ENCODE measurements at places on chromosomes 2 and 18.

DNA sequence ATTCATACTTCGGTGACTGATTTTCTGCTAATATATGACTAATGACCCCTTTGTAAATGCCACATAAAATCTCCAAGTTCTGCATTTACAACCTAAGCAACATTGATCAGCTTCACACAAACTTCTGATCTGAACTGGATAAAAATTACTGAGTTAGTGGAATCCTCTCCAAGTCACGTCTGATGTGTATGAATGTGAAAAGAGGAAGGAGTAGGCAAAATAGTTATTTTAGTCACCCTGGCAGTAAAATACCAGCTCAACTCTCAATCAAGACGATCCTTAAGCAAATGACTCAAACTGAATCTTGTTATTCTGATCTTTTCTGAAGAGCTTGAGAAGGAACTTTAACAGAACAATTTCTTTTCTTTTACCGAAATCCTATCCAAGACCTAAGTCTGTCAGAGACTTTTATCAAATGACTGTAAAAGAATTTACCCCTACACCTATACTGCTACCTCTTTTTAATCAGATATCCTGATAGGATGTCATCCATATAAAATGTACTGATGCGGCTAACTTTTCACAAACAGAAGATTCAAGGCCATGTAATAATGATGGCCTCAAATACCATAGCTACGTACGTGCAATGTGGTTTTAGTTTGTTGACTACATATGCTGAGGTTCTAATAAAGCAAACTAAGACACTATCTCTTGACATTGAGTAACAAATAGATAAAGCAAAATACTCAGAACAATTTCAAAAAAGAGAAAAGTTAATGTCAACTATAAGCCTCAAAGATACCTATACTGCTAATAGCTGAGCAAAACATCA lies 23.7 kb downstream of the CUL3 start:
- no peak for DNase-seq

- DNase-seq: no peak
These were observed 24.4 kb downstream of the MRPL33 start for GRCh38 chr2:27795868-27796277.

DNA sequence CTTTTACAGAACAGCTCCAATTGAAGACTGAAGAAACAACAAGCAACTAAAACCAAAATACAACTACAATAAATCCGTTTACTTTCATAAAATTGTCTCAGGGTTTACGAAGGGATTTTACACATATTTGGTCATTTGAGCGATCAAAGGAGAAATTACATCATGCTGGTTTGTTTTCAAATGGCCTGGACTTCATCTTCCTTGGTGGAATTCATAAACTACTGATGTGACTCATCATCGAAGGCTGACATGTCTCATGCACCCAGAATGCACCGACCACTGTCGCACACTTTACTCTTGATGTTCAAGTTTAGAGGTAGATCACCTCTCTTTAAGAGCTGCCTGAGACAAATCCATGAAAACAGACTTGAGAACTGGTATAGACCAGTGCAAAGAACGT lies 25.6 kb upstream of the PMAIP1 start:
- DNase-seq: no peak

DNA sequence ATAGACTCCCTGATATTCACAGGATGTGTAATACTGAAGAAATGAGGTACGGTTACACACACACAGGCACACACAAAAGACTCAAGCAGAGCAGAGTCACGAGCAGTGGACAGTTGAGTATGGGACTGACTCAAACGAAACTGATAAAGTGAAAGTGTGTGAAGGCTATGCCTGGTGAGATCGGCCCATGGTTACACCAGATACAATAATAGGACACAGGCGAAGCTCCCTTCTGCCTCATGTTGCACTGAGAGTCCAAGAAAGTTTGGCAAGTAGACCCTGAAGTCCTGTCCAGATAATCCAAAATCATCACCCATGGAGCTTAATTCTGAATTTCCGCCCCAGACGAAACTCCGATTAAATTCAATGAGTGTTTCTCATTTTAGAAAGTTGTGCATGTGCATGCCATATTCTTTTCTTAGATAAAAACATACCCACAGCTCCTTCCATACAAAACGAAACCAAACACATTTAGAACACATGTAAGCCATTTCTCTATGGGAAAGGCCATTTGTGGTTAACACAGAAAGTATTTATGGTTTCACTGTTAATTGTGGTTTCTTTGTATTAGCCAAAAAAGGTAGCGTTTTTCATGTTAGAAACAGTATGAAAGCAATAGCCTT lies 567.6 kb downstream of the PLCL1 start:
- DNase-seq: peak; percentile 6

- no peak for DNase-seq
These were observed 706 bp downstream of the AGPS start for GRCh38 chr2:177393203-177393755.

- DNase-seq: no peak
These were observed 143.5 kb downstream of the TGIF1 start for GRCh38 chr18:3593381-3593903.

GRCh38 chr2:59277671-59278070 lies 1036.5 kb upstream of the FANCL start:
- no peak for DNase-seq

DNA sequence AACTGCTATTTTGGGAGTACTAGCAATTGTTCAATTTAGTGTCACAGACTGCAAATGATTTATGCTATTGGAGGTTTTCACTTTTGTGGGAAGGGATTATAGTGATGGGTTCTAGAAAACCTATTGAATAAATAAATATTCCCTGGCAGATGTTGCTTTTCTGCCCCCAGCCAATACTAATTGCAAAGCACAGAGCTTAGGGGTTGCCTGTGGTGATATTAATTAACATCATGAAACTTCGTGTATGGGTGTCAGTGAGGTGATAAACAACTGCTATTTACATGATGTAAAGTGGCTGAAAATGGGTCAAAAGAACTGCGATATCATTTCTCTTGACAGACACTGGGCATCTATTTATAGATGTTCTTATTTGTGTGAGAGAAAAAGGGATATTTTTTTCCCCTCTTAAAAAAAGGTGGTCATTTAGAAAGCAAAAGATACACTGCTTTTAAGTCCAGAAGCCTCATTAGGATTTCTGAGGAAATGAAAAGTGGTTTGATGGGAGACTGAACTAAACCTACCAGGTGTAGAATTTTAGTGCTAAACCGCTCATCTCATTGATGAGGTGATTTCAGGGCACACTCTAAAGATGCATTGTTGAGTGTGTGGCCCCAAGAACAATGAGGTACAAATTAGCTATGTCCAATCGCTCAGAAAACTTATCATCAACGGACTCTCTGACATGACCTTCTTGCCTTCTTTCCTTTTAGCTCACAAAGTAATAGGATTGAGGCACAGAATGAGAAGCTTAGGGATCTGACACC lies 116.7 kb upstream of the CHST9 start:
- DNase-seq: no peak

DNA sequence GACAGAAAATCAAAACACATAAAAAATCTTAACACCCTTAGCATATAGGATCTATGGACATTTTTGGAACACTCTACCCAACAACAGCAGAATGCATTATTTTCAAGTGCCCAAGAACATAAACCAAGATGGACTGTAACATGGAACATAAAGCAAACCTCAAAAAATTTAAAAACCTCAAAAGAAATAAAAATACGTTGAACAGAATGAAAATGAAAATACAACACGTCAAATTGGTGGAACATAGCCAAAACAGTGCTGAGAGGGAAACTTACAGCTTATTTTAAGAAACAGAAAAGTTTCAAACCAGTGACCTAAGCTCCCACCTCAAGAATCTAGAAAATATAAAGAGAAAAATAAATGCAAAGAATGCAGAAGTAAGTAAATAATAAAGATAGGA lies 58.3 kb upstream of the BCL2L11 start:
- no peak for DNase-seq

GRCh38 chr18:63317982-63318888 lies 1.3 kb downstream of the BCL2 start:
- peak; percentile 58 for DNase-seq

GRCh38 chr18:55121397-55122170 lies 162.3 kb upstream of the CCDC68 start:
- DNase-seq: no peak

DNA sequence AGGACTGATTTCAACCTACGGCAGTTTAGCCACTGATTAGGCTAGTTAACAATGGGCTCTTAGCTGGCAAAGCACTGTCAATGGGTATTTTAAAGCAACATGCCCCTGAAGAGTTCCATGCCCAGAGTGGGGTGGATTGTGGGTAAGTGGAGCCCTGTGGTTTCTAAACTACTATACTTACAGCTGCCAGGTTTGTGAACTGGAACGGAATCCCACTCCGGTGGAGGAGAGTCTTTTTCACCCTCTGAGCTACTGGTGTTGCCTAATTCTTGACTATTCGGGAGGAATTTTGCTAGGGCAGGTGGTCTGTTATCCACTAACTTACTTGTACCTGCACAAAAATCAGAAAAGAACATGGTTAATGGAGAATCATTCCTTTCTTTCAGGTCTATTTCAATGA lies 52.6 kb downstream of the ZAP70 start:
- no peak for DNase-seq

DNA sequence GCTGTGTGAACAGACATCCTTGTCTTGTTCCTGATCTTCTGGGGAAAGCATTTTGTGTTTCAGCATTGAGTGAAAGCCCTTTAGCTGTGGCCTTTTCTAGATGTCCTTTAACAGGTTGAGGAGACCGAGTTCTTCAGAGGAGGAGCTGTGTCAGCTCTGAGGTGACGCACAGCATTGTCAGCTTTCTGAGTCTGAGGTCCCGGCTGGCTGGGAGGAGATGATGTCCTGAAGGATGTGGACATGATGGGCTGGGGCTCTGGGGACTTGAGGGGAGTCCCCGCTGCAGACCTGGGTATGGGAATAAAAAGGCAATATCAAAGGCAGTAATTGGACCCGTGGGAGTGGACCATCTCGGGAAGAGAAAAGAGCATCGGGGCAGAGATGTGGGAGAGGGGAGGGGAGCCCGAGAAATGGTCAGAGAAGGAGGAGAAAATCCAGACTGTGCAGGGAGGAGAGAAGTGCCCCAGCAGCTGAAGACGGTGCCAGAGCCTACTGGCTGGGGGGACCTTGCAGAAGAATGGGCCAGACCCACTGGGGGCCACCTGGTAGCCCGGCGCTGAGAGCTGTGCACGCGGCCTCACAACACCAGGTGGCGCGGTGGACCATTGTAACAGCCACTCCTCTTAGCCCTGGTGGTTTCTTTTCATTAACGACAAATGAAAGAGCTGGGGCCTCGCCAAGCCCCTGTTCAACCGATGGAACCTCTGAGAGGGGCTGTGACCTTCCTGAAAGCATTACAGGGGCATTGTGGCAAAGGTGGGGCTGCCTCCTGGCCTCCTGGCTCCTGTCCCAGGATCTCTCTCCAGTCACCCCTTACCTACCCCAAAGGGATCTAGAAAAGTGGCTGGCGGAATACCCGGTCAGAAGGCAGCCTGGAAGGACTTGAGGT lies 61.6 kb downstream of the ST3GAL5 start:
- DNase-seq: peak; percentile 42

DNA sequence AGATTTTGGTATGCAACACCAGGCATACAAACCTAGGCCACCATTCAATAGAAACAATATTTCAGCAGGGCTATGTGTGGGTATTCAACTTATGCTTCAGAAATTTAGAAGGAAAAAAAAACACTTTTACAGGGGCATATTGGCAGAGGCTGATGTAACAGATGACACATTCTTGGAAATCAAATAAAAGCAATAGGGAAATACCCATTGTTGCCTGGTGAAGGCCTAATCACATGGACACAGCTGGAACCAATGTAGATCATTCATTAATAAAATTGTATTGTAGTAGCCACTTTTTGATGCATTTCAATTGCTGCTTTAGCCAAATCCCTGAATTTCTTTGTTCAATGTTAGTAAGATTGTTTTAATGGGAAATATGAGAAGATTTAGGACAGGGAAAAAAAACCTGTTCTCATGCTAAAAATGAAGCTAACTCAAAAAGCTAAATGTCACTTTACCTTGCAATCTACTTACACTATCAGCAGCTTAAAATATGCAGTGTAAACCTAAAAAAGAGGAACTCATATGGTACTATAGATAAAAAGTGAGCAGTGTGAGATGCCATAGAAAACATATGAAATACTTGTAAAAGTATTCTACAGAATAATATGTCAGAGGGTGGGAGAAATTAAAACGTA lies 289.4 kb downstream of the ZEB2 start:
- DNase-seq: no peak

- DNase-seq: no peak
These were observed 67.2 kb downstream of the SMAD4 start for GRCh38 chr18:51097021-51097822.

DNA sequence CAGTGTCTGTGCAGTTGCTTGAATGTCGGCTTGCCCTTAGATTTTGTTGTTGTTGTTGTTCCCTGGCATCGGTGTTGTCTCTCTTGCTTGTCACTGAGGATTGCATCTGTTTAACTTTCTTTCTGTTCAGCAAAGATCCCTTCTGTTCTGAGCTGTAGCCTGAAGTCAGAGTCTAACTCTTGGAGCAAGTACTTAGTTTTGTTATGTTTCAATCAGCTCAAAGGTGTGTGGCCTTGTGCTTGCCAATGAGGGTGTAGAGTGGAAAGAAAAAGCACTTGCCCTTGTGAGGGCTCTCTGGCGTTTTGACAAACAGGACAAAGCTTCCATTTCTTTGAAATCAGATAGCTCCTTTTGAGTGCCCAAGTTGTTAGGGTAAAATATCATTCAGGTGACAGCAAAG lies 757.1 kb upstream of the CDH7 start:
- DNase-seq: no peak

DNA sequence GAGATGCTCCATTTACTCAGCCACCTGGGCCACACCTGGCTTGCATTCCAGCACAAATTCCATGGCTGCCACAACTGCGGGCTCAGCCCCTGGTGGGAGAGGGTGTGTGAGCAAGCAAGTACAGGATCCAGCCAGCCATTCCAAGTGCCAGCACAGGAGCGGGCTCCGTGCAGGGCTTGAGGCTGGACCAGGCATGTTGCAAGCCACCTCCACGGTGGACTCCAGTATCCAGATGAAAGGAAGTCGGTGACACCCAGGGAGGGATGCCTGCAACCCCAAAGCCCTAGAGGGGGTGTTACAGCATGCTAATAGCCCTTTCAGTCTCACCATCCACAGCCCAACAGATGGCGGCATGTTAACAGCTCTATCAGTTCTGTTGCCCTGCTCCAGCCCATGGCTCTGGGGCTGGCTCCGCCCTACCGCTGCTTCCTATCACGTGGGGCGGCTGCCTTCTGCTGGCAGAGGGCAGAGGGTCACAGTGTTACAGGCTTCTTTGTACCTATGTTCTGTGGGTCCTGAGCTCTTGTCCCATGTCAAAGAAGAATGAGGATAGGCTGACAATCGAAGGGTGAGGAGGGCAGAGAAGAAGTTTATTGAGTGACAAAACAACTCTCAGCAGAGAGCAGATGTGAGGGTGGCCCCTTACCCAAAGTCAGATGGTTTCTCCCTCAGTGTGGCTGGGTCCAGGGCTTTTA lies 11.7 kb upstream of the GORASP2 start:
- no peak for DNase-seq

DNA sequence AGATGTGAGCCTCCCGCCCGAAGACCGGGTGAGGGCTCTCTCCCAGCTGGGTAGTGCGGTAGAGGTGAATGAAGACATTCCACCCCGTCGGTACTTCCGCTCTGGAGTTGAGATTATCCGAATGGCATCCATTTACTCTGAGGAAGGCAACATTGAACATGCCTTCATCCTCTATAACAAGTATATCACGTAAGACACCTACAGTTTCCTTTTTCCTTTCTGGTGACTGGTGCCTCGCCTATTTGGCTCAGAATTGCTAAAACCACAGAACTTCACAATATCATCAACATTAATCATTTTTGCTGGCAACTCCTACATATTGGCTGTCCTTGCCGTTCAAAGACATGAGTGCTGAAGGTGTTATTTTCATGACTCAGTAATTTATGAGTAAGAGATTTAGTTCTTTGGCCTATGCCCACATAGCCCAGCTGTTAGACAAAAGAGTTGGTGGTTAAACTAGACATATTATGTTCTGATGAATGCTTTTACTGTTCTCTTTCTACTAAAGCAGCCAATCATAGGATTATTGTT lies 2.2 kb downstream of the STAMBP start:
- DNase-seq: no peak

Measured in GM12891 (cell line).